EL (cell line): ENCODE measurements at places on chromosomes 2 and 18.
A peak's percentile ranks its signal among the peaks of the same experiment; 100 is the strongest.

GRCh38 chr2:637406-637776 is 39.8 kb downstream of the TMEM18 start:
- DNase-seq: no peak

DNA sequence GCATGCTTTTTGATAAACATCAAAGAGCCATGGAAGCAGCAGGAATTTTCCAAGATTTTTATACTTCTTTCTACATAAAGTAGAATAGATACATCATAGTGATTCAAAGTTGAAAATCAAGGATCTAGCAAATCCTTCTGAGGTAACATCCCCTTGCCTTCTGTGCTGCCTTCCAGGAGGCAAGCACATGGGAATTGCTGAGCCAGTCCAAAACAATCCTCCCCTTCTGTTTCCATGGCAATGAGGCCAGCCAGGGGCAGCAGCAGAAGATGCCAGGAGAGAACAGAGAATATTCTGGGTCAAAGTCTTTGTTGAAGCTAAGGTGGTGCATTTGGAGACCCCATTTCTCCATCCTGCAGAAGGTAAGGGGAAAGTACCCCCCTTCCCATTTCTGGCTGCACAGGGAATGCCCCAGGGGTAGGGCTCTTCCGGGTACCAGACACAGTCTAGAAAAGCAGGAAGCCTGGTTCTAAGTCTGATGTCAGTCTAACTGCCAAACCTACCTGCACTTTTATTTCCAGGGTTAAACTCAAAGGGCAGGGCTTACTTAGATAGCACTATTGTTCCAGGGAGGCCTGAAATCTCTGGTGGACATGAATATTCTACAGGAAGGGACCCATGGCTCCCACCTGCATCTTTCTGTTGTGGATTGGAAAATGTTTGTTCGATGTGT is 22.1 kb downstream of the CENPA start:
- DNase-seq: peak; percentile 30

- peak; percentile 75 for DNase-seq
These were observed 29.6 kb downstream of the COLEC12 start for GRCh38 chr18:470661-471501.

DNA sequence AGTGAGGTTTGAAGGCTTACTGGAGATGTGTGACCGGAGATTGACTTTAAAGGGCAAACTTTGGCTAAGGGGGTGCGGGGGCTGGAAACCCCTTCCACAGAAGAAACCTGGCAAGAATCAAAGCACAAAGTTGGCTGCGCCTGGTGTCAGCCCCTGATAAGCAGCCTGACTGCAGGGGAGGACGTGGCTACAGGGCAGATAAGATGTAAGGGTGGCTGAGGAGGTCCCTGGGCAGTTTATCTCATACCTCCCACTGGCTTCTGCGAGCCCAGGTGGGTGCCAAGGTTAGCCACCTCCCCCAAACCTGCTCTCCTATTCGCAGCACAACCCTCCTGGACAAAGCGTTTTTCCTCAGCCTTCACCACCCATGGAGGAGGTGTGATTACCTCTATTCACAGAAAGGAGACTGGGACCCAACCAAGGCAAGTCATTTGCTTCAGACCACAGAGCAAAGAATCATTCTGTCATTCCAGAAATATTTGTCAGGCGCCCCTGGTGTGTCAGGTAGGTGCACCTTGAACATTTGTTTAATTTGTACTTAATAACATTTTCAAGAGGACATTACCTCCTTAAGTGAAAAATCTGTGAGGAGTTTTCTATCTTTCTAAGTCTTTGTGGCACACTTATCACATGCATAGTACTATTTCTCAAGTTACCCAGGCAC is 73.1 kb upstream of the IL1R1 start:
- no peak for DNase-seq
